Suprapubic skin (tissue), 4 donors: ENCODE measurements at places on chromosomes 12 and 14. TPM values are rescaled to one million over a fixed set of nuclear protein-coding genes. Genes with fewer than 3 reads are reported as not detected.

- DNase-seq, result no peak
Measured at GRCh38 chr12:62724947-62725451, 210.0 kb downstream of the PPM1H start.

- DNase-seq, result no peak
Measured at GRCh38 chr12:94133964-94134795, 14.2 kb upstream of the PLXNC1 start.

DNA sequence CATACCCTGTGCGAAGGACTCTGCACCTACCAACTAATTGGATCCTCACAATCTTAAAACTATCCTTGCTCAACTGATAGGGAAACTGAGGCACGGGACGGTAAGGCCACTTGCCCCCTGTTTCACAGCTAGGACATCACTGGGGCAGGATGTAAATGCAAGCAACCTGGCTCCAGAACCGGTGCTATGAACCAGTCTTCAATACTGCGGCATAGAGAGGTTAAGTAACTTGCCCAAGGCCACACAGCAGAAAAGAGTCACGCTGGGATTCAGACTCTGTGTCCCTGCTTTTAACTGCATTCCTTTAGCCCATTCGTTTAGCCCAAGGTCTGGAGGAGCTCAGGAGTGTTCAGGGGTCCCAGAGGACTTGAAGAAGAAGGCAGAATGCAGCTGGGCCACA lies 76.1 kb downstream of the NCOR2 start:
- DNase-seq, result no peak

GRCh38 chr14:68865542-68865941 lies 72.7 kb upstream of the ZFP36L1 start:
- no peak for DNase-seq

DNA sequence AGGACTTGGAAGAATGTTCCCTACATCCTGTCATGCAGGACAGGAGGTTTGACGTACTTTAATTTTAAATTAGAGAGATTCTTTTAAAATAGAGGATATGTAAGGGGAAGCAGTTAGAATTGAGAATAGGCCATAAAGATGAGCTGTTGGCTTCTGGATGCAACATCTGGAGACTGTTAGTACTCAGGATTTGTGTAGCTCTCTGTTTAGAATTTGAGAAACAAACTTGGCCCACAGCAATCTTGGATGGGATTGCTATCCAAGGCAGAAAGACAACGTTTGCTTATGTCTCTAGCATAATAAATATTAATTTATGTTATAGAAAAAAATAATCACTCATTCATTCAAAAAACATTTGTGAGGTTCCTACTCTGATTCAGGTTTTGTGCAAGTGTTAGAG lies 398.4 kb upstream of the NOVA1 start:
- no peak for DNase-seq

Gene RIMKLB
- total RNA-seq, result 11.8 TPM

Gene PRICKLE1
- 7.6 TPM for total RNA-seq
